M059J (cell line): ENCODE measurements at places on chromosomes 5 and 9. TPM values are rescaled to one million over a fixed set of nuclear protein-coding genes. Genes with fewer than 3 reads are reported as not detected.

Gene PCDHGA9
- total RNA-seq = 0.02 and 0.17 TPM in 2 replicates

DNA sequence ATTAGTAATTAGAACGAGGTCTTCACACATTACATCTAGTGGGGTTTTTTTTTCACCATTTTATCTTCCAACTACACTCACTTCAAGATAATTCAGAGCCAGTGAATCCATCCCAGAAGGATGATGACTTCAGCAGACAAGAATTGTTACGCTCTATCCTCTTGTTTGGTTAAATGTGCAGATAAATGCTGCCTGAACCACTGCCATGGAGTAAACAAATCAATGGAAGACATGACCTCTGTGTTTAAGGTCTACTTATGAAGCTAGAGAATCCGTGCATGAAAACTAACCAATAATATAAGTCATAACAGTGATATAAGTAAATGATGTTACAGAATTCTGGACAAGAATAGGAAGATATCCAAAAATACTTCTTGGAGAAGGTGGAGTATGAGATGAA lies 602.6 kb downstream of the TLR4 start:
- DNase-seq = peak; percentile 24

DNA sequence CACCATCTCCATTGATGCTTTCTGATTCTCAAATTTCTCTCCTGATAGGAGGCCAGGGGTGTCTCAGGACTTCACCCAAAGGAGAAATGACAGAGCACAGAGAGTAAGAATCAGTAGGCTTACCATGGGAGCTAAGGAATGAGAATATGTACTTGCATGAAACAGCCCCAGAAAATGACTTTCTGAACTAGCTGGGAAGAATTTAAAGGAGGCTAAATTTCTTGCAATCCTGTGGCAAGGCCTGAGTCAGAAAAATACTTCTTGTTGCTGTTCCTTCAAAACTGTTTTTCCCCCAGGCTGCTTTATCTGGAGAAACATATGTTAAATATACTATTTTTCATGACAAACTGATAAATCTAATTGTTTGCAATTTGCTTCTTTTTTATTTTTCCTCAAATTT lies 53.4 kb upstream of the FBXL7 start:
- peak; percentile 10 for DNase-seq

- DNase-seq = no peak
Observed at GRCh38 chr9:134993996-134994720, 76.4 kb upstream of the FCN1 start.

Gene FAM200C
- 9.7 and 11.3 TPM in 2 replicates for total RNA-seq

Gene DAB2IP
- 2.6 and 6.2 TPM in 2 replicates for total RNA-seq

Gene IL5
- total RNA-seq = not detected in 2 replicates
